Right lobe of liver (tissue), 6 donors: ENCODE measurements at places on chromosomes 2 and 18.

GRCh38 chr2:170467568-170468422, 247.3 kb upstream of the SP5 start:
- no peak for DNase-seq

DNA sequence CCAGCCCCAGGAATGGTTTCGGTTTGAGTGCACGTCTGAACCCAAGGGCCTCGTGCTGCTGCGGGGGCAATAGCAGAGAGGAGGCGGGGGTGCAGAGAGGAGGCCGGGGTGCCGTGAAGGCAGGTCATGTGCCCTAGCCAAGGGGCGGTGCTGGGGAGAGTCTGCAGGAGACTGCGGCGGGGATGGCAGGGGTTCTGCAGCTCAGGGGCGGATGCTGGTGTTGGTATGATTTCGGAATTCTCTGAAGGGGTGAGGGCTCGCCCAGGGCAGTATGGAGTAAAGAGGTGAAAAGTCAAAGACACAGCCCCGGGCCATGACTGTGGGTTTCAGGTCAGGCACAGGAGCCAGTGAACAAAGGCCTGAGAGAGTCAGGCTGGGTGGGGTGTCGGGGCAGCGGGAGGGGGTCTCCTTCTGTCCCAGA, 186.5 kb upstream of the HDAC4 start:
- DNase-seq, result peak; percentile 33

GRCh38 chr2:133906396-133906795, 338.1 kb upstream of the NCKAP5 start:
- DNase-seq, result no peak

GRCh38 chr18:60358516-60358915, 14.1 kb downstream of the MC4R start:
- no peak for DNase-seq

- no peak for DNase-seq
Measured at GRCh38 chr2:208366215-208367127, 40.1 kb upstream of the PTH2R start.

- DNase-seq, result peak; percentile 72
Measured at GRCh38 chr18:111306-112014, 46.9 kb upstream of the USP14 start.

GRCh38 chr2:113075030-113075429, 7.3 kb downstream of the IL1F10 start:
- no peak for DNase-seq

DNA sequence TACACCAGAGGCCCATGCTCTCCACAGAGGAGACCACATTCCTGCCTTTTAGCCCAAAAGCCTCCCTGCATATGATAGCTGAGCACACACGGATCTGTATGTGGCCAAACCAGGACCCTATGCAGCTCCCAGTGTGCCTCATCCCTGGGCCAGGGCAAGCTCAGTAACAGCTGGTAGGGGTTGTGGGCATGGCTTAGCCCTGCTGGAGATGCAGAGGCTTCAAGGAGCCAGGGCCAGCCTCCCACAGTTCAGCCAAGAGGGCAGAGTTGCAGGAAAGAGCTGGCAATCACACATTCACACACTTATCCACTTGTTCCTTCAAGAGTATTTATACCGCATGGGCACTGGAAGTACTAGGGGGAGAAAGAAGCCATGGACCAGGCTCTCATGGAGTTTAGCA, 1.6 kb upstream of the LIMS2 start:
- DNase-seq, result no peak

- DNase-seq, result no peak
Measured at GRCh38 chr2:169393068-169393590, 30.8 kb upstream of the LRP2 start.

DNA sequence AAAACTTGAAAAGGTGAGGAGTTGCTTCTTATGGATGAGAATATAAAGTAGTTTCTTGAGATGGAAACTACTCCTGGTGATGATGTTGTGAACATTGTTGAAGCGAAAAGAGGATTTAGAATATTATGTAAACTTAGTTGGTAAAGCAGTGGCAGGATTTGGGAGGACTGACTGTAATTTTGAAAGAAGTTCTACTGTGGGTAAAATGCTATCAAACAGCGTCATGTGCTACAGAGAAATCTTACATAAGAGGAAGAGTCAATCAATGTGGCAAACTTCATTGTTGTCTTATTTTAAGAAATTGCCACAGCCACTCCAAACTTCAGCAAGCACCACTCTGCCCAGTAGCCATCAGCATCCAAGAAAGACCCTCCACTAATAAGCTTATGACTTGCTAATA, 112.9 kb upstream of the ZEB2 start:
- DNase-seq, result no peak

DNA sequence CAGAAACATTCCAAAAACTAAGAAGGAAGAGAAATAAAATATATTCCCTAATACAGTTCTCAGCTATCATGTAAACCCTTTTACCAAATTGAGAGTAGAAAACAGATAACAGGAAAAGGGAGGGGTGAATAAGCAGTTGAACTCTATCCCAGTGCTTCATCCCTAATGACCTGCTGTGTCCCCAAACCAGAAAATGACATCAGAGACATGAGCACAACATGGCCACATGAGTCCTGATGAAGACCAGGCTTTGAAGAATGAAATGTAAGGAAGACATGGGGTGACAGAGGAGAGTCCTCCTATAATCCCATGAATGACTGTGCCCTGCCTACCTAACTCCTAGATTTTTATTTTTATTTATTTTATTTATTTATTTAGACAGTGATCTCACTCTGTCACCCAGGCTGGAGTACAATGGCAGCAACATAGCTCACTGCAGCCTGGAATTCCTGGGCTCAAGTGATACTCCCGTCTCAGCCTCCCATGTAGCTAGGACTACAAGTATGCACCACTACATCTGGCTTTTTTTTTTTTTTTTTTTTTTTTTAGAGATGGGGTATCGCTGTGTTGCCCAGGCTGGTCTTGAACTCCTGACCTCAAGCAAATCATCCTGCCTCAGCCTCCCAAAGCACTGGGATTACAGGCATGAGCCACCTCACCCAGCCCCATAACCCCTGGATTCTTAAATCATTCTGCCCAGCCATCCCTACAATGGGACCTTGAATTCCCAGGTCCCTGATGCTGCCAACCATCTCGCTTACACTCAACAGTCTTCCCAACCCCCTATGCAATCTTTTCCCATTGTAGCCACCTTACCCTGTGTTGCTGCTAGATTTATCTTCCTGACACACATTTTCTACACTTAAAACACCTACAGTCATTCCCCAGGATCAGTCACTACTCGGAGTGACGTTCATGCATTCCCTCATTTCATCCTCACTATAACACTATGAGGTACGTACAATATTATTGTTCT, 64.5 kb downstream of the ANKRD44 start:
- no peak for DNase-seq

DNA sequence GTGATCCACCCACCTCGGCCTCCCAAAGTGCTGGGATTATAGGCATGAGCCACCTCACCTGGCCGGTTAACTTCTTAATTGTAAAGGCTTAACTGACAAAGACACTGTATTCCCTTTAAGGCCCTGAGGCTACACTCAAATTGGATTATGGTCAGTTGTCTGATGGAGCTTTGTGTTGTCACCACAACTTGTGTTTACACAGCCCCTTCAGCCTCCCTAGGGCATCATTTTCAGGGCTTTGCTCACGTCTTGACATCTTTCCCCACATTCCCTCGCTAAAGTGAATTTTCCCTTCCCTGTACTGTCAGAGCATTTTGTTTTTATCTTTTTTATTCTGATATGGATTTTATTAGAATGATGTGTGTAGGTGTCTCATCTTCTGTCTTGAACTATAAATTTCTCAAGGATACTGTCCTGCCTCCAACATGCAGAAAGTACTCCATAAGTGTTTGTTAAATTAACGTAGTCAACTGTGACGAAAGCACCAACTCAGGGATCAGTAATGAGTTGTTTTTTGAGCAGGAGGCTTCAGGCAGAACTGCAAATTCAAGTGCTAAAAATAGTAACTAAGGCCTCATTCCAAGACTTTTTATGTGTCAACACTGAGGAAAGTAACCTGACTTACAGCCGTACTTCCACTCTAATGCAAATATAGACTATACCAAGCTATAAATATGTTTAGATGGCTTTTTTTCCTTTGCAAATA, 77.1 kb upstream of the NARS1 start:
- no peak for DNase-seq

DNA sequence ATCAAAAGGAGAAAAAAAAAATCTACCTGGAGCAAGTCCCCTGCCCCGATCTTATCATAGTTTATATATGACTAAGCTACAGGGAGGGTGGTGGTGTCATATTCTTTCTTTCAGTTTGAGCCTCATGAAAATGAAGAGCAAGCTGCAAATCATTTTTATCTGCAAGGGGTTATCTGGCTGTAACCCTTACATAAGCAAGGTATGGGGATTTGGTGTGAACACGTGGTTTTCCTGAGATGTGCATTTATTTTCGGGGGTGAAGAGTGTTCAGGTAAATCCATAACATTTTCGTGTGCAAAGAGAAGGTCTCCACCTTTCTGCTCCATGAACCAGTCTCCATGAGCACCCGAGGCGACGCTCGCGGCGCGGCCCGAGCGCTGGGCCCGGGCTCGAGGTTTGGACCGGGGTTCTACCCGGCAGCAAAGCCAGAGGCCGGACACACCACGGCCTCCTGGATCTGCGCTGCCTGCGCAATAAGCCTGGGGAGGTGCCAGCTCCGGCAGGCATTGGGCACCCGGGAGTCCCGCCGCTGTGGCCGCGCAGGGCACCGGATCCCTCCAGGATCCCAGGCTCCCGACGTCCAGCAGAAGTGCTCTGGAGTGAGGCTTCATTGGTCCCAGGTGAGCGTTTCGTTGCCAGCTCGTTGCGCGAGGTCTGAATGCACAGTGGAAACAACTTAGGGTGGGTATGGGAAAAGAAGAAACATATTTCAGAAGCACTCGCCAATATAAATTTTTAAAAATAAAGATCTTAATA, 36.1 kb upstream of the GPD2 start:
- peak; percentile 86 for DNase-seq

GRCh38 chr2:134098321-134098720, 155.6 kb upstream of the MGAT5 start:
- DNase-seq, result no peak

DNA sequence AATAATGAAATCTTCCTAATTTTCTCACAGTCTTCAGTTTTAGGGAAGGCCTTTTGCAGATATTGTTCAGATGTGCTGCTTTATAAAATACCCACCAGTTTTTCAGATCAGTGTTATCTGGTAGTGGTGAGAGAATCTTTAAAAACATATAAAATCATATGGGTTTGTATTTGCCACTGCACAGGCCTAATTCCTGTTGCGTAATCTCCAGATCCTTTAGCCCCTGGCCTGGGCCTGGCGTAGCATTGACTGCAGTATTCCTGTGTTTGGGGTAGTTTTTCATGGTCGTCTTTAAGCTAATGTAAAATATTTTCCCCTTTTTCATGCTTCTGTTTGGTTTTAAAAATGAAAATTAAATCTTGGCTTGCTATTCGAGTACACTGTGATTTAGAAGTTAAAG, 43.2 kb downstream of the TSHZ1 start:
- DNase-seq, result no peak

- no peak for DNase-seq
Measured at GRCh38 chr2:67567886-67568285, 170.8 kb downstream of the ETAA1 start.

DNA sequence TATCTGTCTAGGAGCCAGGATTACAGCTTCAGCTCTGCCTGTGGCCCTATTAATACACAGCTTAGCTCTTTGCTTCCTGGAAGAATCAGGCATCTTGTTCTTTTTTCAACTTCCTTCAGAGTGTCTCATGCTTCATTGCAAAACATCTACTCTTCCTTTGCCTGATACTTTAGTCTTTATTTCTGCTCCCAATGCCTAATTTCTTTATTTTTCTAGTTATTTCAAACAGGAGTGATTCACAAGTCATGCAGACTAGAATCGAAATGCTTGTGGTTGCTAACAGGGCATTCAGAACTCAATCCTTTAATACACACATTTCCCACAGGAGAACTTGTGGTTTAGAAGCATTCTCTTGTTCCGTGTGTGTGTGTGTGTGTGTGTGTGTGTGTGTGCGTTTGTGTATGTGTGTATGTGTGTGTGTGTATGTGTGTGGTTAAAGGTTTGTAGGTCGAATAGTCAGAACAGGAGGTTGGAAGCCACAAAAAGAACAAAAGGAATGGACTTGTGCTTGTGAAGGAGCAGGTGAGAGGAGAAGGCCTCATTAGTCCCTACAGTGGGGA, 28.3 kb upstream of the INSIG2 start:
- DNase-seq, result no peak

DNA sequence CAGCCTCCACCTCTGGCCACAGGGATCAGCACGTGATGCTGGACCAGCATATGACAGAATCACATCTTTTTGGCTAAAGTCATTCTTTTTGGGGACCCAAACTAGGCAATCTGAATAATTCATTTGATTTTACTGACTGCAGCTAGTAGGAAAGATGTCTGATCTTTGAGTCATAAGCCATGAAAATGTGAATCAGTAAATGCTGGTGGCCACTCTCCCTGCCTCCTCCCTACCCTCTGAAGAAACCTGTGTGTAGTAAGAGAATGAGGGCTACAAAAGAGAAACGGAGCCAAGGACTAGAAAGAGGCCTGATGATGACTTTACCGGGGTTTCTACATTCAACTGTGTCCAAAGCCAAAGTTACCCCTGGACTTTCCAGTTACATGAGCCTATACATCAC, 10.1 kb upstream of the LRPPRC start:
- DNase-seq, result no peak
